ENCODE measurements at places on chromosomes 2 and 18. TPM values are rescaled to one million over a fixed set of nuclear protein-coding genes. Genes with fewer than 3 reads are reported as not detected.

Gene CCL20
- 5.9 TPM for total RNA-seq

Gene OSR1
- 5.8 TPM for total RNA-seq

Gene CERKL
- total RNA-seq: 0.24 TPM

Gene UCN
- total RNA-seq: 2.0 TPM

Gene TGFA
- 5.9 TPM for total RNA-seq

Gene NR4A2
- total RNA-seq: 2.4 TPM
